Stimulated activated CD8-positive, alpha-beta memory T cell treated with anti-CD3 and anti-CD28 coated beads, Interleukin-7, amount 100 ng/mL, for 24 hours (primary cell): ENCODE measurements at places on chromosomes 4 and X.
A peak's percentile ranks its signal among the peaks of the same experiment; 100 is the strongest.

DNA sequence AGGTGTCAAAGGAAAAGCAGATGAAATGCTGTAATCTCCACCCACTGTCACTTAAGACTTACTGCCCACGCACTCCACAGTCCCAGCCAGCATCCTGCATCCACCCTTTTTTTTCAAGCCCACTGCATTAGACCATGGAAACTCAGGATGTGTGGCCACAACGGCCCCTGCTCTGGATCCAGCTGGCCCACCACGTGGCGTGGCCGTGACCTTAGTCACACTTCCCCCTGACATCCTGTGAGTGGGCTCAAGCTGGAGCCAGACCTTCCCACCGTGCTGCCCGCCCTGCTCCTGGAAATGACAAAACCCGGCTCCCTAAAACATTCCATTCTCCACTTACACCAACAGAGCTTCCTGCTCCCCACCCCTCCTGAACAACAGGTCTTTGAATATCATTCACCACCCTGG, 588.3 kb upstream of the DIPK2B start:
- no peak for DNase-seq

- DNase-seq: no peak
Observed at GRCh38 chr4:182017038-182017437, 226.2 kb upstream of the TENM3 start.

DNA sequence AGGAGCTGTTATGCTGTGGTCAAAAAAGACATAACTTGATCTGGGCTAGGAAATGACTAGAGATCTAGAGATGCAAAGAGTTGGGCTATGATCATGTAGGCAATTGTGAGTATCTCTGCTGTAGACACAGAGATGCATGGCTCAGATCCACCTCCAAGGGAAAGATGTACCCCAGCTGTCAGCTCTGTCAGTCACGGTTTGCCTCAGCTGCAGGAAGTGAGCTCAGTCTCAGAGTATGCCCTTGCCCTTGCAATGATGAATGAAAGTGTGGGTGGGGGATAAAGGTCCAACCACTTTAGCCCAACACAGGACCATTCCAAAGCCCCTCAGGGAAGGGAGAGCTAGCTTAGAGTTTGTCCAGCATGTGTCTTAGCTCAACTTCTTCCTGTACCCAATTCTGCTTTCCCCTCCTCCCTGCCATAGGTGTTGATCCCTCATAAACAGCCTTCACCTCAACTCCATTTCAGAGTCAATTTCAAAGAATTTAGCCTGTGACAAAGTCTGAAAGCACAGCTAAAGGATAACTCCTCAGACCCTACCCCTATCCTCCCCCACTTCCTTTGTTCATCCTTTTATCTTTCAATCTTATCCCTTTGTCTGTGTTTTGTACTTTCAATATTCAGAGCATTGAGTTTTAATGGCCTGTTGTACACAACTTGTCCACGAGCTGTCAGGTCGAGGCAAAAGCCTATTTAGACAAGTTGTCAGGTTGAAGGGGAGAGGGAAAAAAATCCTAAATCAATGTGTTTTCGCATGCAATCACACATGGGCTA, 90.6 kb downstream of the MID1IP1 start:
- no peak for DNase-seq

DNA sequence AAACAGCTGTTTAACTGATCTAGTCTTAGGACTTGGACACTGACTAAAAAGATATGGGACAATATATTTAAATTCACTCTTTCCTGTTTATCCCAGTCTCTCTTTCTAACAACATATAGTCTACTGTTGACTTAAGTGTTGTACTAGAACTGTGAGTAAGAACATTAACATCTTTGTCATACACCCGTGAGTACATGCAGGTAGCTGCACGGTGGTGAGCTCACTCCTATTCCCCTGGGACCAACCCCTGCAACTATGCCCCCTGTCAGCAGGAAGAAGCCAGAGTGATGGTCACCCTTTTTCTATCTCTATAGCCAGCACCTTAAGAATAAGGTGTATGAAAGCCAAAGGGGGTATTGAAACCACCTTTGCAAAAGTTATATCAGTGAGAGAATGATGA, 17.6 kb downstream of the TBL1X start:
- no peak for DNase-seq

DNA sequence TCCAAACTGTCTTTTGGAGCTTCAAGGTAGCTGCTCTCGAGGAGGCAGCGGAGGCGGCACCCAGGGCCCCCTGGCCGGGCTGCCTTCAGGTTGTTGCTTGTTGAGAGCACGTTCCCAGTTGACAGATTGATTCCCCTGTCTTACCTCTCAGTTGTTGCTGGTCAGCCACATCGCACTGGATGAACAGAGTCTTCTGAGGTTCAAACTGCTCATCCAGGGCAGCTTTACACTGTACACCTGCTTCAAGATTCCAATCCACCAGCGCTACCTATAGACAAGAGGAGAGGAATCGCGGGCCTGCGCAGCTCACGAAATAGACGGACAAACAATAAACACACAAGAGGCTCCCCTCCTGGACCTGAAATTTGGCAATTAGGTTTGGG, 497 bp downstream of the HPGD start:
- no peak for DNase-seq

DNA sequence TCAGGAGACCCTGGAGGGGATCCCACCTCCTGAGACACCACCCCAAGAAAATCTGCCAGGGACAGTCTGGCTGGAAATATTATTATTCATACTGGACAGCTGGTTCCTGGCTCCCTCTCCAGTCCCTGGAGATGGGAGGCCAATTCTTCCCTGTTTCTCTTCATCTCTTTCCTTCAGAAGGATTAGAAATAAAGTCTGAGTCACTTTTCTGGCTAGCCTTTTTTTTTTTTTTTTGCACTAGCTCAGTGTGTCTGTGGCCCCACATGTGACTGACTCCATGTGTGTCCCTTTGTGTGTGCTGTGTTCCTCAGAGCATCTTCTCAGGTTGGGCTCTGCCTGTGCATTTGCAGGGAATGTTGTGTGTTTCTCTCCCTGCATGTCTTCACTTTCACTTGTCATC, 1.8 kb upstream of the FRMPD3 start:
- DNase-seq: no peak

GRCh38 chr4:109989044-109989443, 76.4 kb downstream of the EGF start:
- no peak for DNase-seq

- no peak for DNase-seq
Observed at GRCh38 chrX:46953137-46953527, 40.9 kb downstream of the JADE3 start.

GRCh38 chr4:115228851-115229250, 115.4 kb upstream of the NDST4 start:
- no peak for DNase-seq

DNA sequence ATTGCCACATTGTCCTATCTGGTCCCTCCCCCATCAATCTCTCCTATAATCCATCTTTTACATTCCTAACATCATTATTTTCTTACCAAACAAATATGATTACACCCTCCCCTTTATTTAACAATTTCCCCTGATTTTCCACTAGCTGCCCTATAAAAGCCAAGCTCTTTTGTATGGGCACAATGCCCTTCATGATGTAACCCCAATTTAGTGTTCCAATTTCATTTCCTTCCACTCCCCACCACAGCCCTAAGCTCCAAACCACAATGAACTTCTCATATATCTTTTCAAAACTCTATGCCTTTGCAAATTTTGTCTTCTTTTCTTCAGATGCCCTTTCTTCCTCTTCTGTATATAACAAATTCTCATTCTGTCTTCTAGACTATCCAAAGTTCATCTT, 39.5 kb upstream of the PTPN13 start:
- DNase-seq: no peak

GRCh38 chr4:11367371-11367770, 61.3 kb downstream of the HS3ST1 start:
- no peak for DNase-seq

DNA sequence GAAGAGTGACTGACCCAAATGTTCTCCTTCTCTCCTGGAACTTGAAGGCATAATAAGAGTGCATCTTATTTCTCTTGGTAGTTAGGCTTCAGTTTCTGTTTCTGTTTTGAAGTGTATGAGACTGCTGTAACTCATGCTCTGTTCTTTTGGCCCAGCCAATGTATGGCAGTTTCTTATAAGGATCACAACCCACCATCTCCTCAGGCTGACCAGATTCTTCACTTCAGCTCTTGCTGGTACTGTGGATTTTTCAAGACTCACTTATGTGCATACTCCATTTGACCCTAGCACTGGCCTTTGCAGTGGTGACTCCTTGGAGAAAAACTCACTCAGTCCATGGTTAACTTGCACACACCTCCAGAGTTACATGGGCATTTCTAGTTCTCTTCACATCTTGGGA, 9.6 kb upstream of the YTHDC1 start:
- no peak for DNase-seq

GRCh38 chr4:7326693-7327340, 107.9 kb downstream of the PSAPL1 start:
- no peak for DNase-seq

GRCh38 chr4:89660444-89661172, 176.4 kb downstream of the SNCA start:
- DNase-seq: no peak

- DNase-seq: no peak
Observed at GRCh38 chrX:9102956-9103355, 69.0 kb upstream of the FAM9B start.

GRCh38 chrX:68203646-68204045, 229.6 kb downstream of the OPHN1 start:
- no peak for DNase-seq

DNA sequence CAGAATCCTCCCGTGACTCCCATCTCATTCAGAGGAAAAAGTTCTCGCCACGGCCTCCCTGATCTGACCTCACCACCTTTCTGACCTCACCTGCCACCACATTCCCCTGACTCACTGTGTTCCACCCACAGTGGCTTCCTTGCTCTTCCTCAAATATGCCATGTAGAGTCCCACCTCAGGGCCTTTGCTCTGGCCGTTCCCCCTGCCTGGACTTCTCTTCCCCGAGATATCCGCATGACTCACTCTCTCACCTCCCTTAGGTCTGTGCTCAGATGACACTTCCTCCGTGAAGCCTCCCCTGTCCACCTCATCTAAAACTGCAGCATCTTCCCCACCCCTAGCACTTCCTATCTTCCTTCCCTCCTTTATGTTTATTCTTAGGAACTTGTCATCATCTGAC, 7.2 kb upstream of the TSPYL2 start:
- DNase-seq: no peak

DNA sequence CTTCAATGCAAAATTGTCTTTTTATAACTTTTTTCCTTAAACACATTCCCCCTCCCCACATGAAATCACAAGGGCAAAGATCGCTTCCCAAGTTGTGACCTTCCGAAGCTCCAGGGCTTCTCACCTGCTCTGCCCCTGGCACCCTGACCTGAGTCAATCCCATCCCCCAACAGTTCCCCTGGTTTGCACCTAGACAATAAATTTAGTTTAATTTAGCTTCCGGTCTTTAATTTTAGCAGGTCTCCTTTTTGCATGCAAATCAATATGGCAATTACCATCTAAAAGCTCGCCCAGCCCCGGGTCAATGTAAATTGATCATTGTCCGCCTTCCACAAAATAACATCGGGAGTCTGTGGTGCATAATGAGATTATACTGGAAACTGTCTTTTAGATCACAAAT, 6.8 kb downstream of the BCOR start:
- DNase-seq: no peak

DNA sequence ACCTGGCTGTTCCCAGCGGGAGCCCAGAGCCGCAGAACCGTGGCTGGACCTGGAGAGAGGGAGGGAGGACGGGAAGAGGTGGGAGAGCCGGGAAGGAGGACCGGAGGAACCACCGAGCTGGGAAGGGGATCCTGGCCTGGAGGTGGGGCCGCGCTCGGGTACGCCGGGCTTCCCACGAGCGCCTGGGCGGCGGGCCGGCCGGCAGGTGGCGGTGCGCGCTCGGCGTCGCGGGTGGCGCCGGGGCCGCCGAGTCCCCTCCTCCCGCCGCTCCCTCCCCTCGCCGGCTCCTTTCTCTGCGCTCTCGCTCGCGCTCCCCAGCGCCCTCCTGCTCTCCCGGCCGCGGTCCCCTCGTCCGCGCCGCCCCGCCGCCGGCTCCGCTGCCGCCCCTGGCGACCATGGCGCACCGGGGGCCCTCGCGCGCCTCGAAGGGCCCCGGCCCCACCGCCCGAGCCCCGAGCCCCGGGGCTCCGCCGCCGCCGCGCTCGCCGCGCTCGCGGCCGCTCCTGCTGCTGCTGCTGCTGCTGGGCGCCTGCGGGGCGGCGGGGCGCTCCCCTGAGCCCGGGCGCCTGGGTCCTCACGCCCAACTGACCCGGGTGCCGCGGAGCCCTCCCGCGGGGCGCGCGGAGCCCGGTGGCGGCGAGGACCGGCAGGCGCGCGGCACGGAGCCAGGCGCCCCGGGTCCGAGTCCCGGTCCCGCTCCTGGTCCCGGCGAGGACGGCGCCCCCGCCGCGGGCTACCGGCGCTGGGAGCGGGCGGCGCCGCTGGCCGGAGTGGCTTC, at the start of gene SORCS2:
TSS of gene SORCS2 (plus strand) at position 287 of the 778 bp plus-strand sequence.
- DNase-seq: peak; percentile 10

DNA sequence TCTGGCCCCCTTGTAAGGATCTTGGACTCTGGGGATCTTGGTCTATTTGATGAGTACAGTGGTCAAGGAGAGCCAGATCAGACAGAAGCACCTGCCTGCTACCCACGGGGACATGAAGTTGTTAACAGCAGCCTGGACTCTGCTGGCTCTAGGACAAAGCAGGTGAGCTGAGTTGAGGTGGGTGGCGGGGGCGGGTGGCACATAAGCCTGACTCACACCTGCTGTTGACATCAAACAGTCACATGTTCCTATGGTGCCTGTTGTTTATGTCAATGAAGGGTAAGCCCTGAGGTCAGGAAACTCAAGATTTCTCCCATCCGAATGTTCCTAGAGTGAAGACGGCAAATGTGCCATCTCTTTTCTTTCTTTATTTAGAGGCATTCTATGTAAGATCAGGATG, 50.1 kb upstream of the CLNK start:
- no peak for DNase-seq

DNA sequence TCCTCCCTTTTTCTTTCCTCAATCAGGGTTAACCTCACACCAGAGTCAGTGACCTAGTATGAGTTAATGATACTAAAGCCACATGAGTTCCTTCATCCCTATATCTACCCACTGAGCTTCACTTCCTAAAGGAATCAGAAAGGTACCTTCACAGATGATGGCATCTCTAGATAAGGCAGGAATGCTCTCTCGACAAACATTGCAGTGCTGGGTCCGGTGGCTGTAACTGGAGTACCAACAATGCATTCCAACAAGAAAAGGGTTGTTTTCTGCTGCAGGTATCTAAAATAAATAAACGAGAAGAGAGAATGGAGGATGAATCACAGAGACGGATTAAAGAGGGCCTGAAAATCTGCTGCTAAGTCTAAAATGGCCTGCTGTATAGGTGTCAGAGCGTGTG, 66.7 kb downstream of the DGKK start:
- DNase-seq: no peak

DNA sequence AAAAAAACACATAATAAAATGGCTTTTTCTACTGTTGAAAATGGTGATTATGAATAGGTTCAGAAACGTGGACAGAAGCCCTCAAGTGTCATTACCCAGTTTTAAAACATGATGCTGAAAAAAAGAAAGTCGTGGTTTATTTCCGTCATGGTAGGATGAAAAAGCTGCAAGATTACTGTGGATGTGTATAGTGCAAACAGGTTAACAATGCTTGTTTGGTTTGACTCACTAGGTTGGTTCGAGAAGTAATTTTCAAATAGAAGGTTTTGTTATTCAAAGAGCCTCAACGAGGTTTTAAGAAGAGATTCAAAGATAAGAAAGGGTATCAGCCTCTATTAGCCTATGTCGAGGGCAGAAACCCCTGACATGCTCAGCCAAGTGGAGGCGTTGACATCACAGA, 2.5 kb upstream of the RXFP1 start:
- no peak for DNase-seq
